ENCODE measurements at places on chromosomes 11 and 22.

DNA sequence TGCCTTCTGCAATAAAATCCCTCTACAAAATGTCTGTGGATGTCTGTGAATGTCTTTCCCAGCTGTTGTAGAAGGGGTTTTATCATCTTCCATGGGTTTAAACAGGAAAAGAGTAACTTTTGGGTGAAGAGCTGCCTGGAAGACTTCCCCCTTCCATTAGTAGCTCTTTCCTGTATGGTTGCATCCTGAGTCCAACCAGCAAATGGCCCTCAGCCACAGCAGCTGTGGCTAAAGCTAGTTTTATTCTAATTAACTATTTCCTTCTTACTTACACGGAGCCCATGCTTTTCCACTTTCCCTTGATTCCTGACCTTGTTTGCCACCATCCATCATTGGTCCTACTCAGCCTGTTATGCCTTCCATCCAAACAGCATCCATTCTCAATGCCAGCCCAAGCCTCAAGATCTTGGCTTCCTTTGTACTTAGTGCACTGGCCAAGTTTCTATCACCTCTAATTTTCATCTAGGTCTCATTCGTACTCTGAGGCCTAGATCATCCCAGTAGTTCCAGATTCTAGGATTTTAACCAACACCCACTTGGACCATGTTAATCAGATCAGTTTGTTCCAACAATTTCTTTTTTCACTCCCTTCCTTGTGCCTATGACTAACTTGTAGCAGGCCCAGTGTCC, 41.5 kb upstream of the CADM1 start:
- no peak for DNase-seq

GRCh38 chr11:1501421-1502167, 15.0 kb upstream of the MOB2 start:
- no peak for DNase-seq

DNA sequence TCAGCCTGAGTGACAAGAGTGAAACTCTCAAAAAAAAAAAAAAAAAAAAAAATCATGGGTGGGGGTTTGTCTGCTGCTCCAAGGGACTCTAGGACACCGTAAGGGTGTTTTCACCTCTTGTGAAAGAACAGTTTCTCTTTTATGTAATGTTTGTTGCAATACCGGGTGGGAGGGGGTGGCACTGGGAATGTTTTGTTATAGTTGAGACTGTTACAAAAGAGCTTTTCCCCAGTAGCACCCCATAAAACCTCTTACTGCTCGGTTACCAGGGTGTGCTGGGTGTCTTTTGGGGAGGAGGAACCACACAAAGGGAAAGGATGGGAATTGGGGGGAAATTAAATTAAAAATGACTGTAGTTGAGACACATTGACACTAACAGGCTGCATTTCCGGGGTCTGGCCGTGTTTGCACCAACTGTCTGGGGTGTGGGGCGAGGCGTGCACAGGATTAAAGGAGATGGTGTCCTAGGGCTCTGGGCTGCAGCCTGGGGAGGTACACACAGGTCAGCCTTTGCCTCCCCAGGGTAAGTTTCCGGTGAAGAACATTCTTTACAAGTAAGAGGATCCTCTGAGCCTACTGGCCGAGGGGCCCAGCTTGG, 1.6 kb downstream of the NFAM1 start:
- DNase-seq: no peak

DNA sequence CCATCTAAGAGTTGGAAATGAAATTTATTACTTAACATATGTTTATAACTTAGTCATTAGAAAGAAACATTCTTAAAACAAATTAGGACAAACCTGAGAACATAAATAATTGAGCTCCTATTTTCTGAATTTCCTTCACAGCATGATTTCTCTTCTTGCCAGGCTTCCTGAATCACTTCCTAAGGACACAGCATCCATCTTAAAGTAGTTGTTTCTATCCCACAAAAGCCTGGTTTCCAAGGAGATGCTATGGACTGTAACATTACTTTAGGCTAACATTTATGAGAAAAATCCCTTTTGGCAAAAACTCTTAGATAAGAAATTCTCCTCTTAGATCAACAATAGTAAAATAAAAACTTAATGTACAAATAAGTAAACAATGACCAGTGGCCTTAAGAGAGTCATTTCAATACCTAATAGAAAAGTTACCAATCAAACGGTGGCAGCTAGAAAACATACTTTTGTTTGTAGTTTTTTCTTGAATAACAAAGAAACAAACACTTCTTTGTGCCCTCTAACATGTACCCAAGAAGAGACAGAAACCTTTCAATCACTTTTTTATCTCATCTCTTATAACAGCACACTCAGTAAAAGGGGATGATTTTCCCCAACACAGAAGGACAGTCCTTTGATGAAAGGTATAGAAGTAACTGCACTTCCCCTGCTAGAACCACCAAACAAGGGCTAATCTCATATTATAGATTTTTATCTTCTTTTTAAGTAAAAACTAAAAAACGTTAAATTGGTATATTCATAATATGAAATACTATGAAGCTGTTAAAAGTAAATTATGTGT, 74.5 kb downstream of the TTC28 start:
- DNase-seq: no peak

GRCh38 chr11:128288368-128288767, 299.0 kb downstream of the ETS1 start:
- DNase-seq: no peak

DNA sequence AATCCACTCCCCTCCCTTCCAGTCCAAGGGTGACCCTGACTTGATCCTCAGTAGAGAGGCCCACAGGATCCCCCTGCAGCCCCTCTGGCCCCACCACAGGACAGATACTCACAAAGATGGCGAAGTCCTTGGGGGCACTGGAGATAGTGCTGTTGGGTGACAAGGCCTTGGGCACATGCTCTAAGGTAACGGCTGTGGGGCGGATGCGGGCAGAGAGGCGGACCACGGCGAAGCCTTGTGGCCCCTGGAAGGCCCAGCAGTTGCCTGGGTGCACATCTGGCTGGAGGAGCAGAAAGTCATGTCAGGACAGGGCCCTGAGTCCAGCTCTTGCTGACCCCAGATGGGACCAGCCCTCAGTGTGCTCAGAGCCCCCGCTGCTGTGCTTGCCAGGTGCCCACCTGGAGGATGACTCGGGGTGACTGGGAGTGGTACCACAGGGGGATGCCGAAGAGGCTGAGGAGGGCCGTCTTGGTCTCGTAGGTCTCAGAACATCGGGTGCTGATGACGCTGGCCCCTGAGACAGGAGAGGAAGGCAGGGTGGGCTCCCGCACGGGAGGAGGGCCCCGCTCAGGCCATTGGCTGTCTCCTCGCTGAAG, 17.2 kb downstream of the SUN2 start:
- DNase-seq: no peak

GRCh38 chr11:86395061-86395551, 20.4 kb downstream of the CCDC81 start:
- DNase-seq: no peak

GRCh38 chr22:50301581-50301991, 5.9 kb downstream of the PLXNB2 start:
- DNase-seq: no peak

GRCh38 chr11:36452961-36453360, 57.1 kb downstream of the TRAF6 start:
- DNase-seq: no peak

DNA sequence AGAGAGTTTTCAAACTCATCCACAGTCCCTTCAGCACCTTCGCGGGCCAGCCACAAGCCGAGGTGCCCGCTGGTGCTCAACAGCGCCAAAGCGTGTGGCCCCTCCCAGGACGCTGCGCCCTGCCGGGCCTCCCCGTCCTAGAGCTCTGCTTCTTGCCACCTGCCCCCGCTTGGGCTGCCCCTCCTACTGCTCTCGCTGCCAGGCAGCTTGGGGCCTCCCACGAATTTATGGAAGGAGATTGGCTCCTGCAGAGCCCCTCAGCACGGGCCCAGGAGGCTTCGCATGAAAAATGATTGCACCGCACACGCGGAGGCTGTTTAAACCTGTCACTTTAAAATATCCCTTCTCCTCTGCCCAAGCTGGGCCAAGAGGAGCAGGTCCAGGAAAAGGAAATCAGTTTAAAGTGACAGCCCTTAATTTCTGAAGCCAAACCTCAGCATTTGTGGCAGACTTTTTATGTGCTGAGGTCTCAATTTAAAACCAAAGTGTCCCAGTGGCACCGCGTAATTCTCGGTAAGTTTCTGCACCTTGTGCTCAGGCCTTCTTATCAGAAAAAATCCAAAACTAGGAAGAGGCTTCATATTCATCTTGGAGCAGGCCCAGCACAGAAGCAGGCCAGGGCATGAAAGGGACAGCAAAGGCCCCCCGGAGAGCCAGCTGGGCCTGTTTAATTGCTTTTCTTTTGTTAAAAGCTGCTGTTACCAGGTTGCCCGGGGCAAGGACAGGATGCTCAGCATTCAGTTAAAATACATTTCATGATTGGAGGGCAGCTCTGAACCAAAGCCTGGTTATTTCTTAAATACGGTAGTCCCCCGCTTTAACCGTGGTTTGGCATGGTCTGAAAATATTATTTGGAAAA, 303.6 kb downstream of the OPCML start:
- no peak for DNase-seq

DNA sequence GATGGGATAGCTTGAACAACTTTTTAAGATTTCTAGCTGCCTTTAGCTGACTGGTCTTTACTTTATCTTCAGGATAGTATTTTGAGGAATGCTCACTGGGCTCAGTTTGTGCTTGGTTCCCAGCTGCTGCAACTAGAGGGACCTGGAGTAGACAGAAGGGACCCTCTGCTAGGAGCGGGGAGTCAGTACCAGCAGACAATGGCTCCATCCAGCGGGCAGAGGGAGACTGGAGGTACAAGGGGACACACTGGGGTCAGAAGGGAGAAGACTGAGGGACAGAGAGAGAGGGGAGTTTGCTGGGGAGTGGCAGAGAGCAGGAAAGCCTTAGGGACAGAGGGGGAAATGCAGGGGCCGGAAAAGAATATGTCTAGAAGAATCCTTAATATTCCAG, 22.0 kb upstream of the ACER3 start:
- DNase-seq: no peak

DNA sequence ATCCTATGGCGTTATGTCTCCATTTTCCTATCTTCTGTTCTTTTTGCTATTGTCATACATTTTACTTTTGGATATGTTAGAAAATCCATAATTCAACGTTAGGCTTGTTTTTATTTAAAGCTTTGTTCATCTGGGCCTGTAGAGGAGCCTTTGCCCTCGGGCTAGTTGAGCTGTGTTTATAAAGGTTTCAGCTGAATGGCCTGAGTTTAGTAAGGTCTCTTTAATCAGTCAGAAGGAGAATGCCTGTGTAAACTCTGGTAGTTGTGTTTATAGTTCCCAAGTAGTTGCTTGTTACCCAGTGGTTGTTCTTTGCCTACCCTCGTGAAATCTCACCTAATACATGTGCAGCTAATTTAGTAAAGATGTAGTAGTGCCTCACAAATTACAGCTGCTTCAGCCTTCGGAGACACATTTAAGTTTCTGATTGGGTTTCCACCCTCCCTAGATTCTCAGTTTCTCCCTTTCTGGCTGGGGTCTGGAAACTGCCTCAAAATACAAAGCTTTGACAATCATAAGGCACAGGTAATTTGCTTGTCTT, 33.1 kb downstream of the MTMR3 start:
- DNase-seq: no peak

- DNase-seq: no peak
Observed at GRCh38 chr11:48538991-48539390, 50.4 kb downstream of the OR4A47 start.

- DNase-seq: no peak
Observed at GRCh38 chr11:40998920-40999319, 460.5 kb downstream of the LRRC4C start.

- DNase-seq: no peak
Observed at GRCh38 chr11:12862696-12863469, 146.2 kb upstream of the RASSF10 start.

DNA sequence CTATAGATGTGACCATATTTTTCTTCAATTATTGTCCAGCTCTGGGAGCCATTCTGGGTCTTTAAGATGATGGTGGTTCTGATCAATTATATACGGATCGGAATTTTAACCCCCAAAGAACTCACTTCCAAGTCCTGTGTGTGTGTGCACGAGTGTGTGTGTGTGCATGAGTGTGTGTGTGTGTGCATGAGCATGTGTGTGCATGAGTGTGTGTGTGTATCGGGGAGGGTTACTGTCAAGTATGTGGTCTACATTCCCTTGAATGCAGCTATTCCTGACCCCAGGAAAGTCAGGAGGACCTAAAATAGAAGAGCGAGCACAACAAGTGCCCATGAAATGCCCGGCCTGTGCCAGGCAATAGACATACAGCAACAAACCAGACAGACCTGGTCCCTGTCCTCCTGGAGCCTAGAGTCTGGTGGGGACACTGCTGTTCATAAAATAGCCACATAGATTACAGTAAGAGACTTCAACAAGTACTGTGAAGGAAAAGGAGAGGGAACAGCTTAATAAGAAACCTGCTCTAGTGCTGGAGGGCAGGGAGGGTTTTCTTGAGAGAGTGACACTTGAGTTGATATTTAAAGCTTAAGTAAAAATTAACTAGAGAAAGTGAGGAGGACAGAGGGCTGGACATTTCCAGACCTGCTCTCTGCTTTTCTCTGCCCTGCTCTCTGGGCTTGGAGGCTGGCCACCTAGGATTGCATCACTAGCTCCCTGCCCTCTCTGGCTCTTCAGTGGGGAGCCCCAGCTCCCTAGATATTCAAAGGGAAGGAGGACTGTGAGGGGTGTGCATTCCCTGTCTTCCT, 66.1 kb upstream of the SPON1 start:
- DNase-seq: no peak

- DNase-seq: no peak
Observed at GRCh38 chr22:19664406-19664805, 49.9 kb upstream of the SEPTIN5 start.

GRCh38 chr22:23562186-23562585, 17.9 kb downstream of the IGLL1 start:
- DNase-seq: no peak

- DNase-seq: no peak
Observed at GRCh38 chr11:90423378-90423777, 200.5 kb upstream of the CHORDC1 start.

GRCh38 chr11:18578975-18579598, 9.4 kb downstream of the UEVLD start:
- no peak for DNase-seq

- DNase-seq: no peak
Observed at GRCh38 chr22:24455039-24455438, 27.6 kb downstream of the ADORA2A start.

- no peak for DNase-seq
Observed at GRCh38 chr11:44565953-44566949, 788 bp downstream of the CD82 start.

DNA sequence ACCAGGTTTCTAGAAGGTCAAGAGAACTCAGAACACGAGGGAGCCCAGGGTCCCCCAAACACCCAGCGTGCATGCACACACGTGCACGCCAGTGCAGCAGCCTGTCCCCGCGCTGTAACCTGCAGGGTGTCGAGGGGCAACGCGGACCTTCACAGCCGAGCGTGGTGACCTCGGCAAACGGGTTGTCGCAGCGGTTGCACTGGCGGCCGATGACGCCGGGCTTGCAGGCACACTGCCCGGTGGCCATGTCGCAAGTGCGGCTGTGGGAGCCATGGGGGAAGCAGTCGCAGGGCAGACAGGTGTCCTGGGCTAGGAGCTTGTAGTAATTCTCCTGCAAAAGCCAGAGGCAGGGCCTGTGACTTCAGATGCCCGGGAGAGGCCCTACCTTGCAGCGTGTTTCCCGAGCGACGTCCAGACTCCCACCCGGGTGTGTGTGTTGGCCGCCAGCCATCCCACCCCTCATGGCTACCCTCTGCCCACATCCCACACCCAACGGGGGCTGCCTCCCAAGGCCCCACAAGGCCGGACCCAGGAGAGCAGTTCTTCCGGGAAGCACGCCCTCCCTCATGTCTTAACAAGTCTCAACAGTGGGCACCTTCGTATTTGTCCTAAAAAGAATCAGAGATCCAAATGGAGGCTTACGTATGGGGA, 56.1 kb downstream of the TRMU start:
- DNase-seq: no peak

Data from NCI-H187 (cell line).